ENCODE measurements at places on chromosomes 1 and 21.

DNA sequence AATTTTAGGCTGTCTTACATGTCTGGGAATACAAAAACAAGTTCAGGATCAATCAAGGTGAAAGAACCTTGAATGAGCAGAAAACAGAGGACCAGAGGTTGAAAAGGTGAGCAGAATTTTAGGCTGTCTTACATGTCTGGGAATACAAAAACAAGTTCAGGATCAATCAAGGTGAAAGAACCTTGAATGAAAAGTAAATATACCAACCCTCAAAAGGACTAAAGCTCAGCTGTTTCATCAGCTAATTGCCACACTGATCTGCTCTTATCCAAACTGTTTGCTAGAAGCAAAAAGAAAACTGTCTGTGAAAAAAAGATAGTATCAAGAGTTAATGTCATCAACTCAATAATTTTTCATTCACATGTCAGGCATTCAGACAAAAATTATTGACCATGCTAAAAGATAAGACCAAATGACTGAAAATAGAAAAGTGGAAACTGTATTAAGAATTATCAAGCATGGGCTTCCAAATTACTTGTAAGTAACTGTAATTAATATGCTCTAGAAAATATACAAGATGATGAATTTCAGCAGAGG, 69.2 kb downstream of the LTN1 start:
- DNase-seq: no peak

DNA sequence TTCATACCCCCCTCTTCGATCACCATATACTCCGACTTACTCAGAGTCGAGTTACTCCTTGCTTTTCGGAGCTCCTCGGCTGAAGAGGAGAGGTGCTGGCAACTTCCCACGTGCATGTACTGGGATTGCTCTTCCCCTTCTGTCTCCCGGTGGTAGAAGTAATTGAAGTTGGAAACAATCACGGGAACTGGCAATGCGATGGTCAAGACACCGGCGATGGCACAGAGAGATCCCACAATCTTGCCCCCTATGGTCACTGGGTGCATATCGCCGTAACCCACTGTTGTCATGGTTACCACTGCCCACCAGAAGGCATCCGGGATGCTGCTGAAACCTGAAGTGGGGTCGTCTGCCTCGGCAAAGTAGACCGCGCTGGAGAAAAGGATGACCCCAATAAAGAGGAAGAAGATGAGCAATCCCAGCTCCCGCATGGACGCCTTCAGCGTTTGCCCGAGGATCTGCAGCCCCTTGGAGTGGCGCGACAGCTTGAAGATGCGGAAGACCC, 1.5 kb downstream of the KCNA3 start:
- no peak for DNase-seq

- DNase-seq: no peak
These were observed 1.9 kb downstream of the S100A10 start for GRCh38 chr1:151991663-151992302.

- no peak for DNase-seq
These were observed 400 bp downstream of the SAMD11 start for GRCh38 chr1:923991-924655.

DNA sequence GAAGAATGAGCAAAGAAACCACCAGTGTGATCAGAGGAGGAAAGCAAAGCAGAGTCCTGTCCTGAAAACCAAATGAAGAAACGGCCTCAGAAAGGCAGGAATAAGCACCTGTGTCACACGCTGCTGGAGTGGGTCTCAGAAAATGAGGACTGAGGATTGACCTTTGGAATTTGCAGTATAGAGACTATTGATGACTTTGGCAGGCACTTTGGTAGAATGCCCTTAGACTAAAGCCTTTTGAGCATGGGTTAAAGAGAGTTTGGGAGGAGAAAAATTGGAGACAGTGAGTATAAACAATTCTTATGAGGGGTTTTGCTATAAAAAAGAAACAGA, 43.2 kb downstream of the HENMT1 start:
- DNase-seq: no peak

DNA sequence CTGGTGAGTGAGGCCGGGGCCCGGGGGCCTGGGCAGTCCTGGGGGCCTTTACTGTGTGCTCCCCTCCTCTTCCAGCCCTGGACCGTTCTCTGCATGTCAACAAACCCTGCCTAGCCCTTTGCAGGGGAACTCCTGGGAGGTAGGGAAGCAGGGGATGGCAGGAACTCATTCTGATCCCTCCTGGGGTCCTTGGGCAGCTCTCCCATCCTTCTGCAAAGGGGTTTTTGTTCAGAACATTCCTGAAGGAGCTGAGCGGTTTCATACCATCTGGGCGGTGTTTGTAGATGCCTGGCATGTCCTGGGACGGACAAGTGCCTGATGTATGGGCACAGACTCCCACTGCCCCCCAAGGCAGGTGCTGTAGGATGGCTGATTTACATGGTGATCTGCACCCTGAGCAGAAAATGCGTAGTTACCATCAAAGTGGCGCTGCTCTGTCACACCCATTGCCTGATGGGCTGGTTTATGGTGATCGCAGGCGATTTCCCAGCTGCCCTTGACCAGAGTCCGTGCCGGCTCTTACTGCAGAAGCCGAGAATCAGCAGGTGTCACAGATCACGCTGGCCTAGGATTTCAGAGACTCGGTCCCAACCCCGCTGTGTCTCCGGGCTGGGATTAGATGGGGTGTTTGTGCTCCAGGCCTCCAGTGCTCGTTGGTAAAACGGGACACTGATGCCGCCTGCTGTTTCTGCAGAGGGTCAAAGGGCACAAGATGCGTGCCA, 71.6 kb upstream of the TRAPPC10 start:
- no peak for DNase-seq

- DNase-seq: no peak
These were observed 4.4 kb downstream of the DNAJC16 start for GRCh38 chr1:15531003-15531402.

- no peak for DNase-seq
These were observed 25.6 kb downstream of the RAB4A start for GRCh38 chr1:229296541-229296941.

GRCh38 chr1:59243550-59243949, 53.3 kb upstream of the FGGY start:
- no peak for DNase-seq

GRCh38 chr1:227731241-227731677, 3.8 kb downstream of the JMJD4 start:
- no peak for DNase-seq

GRCh38 chr1:151290709-151291303, 8.7 kb downstream of the ZNF687 start:
- no peak for DNase-seq

- no peak for DNase-seq
These were observed 129.0 kb downstream of the APP start for GRCh38 chr21:26041431-26042180.

- no peak for DNase-seq
These were observed 23.3 kb downstream of the NGF start for GRCh38 chr1:115314765-115315164.

DNA sequence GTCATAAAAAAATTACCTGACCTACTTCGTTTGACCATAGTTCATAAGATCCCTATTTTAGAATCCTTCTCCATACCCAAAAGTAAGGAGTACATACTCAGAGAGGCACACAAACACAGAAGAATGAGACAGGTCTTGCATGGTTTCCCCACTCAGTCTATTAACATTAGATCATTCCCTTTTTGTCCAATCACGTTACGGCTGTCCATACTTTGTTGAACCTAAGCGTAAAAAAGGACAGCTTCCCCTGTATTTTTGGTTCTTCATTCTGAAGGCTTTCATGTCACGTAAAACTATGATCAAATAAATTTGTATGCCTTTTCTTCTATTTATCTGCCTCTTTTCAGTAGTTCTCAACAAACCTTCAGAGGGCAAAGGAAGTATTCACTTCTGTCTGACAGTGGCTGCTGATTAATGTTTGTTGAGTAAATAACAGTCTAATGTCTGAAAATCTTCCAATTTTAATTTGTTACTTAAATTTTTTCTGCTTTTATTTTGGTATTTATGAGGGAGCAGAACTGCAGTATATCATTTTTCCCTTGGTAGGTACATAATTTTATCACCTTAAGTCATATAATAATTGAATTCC, 16.4 kb downstream of the PKN2 start:
- DNase-seq: no peak

GRCh38 chr21:38718481-38718880, 87.2 kb upstream of the ETS2 start:
- DNase-seq: no peak

DNA sequence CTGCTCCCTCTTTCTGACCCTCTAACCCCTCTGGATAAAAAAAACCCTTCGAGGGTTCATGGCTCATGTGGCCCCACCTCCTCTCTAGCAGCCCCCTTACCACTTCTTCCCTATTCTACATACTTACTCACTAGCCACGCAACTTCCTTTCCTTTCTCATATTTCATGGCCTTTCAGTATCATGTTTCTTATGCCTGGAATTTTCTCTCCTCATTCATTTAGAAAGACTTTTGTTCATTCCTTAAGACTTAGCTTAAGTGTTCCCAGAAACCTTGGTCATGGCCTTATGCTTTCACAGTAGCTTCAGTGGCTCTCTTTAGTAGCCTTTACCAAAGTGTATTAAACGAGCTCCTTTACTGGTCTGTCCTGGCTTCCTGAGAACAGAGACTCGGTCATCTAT, 6.1 kb downstream of the ACP6 start:
- DNase-seq: no peak

- no peak for DNase-seq
These were observed 111.1 kb downstream of the SMYD2 start for GRCh38 chr1:214391873-214392645.

DNA sequence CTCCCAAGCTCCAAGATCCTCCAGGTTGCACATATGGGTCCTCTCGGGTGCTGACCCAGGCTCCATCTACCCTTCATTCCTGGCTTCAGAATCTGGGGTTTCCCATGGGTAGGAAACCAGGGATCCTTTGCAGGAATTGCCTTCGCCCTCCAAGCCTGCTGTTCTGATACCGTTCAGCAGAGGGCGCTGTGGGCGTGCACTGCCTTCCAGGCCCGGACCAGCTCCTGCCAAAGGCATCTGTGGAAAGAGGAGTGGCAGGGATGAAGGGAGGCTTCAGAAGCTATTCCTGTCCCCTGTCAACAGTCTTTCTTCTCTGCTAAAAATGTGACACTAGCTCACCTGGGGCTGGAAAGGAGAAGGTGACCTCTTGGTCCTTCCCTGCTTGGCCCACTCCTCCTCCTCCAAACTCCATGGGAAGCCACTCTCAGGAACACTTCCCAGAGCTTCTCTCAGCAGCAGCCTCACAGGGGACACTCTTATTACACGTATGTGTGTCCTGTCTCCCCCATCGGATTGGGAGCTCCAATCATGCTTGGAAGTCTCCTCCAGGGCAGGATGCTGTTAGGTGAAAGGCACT, 71.2 kb downstream of the VWA5B1 start:
- DNase-seq: peak; percentile 67

DNA sequence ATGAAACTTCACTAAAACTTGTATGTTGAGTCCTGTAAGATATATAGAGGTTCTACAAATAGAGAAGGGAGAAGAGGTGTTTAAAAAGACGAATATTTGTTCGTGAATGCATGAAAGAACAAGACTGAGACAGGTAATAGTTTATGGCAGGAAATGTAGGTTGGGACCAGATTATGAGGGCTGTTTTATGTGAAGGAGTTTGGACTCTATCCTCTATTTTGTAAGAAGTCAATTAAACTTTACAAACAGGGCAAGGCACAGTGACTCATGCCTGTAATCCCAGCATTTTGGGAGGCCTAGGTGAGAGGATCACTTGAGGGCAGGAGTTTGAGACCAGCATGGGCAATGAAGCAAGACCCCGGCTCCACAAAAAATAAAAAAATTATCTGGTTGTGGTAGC, 5.7 kb downstream of the SLC35A3 start:
- DNase-seq: no peak

- no peak for DNase-seq
These were observed 108.5 kb upstream of the KIF26B start for GRCh38 chr1:245046315-245046714.

DNA sequence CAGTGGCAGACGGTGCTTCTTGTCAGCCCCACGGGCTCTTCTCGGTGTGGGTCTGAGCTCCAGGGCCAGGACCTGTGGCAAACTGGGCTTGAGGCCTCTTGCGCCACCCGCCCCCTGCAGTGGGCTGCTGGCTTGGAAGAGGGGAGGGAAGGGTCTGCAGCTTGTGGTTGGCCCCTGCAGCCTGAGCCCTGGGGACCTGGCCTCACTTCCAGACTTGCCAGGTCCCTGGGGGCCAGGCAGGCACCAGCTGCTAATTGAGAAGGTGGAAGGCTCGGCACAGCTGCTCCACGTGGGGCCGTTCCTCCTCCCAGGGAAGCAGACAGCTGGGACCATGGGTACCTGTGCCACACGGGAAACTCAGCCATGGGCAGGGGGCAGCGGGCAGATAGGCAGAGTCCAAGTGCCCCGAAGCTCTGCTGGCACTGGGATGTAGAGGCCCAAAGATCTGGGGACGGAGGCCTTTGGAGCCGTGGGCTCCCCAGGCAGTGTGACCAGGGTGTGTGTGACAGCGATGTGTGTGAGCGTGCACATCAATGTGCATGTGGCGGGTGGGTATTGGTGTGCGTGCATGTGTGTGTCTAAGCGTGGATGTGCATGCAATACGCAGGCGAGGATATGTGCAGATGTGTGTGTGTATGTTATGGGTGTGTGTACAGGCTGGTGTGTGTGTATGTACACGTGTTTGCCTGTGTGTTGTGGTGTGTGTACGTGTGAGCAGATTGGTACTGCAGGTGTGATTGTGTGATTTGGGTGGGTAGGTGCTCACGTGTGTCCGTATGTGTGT, 39.3 kb downstream of the TP73 start:
- peak; percentile 33 for DNase-seq

DNA sequence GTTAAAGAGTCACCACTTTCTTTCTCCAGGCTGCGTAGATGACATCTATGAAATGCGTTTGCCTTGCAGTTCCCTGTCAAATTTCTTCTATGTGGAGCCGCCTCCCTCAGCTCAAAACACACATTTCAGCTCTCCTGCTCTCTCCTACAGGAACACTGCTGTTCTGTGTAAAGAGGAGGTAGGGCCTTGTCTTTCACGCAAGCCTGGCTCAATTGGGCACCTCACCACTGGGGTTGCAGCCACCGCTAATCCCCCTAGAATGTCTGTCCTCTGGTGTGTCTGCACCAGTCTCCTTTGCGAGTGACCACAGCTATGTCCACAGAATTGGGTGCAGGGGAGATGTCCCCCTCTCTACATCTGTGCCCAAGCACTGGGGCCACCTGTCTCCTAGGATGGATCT, 31.8 kb upstream of the CFHR4 start:
- no peak for DNase-seq

GRCh38 chr1:98926597-98926996, 78.1 kb downstream of the PLPPR5 start:
- DNase-seq: no peak
